ENCODE measurements at places on chromosomes 1 and 21.

DNA sequence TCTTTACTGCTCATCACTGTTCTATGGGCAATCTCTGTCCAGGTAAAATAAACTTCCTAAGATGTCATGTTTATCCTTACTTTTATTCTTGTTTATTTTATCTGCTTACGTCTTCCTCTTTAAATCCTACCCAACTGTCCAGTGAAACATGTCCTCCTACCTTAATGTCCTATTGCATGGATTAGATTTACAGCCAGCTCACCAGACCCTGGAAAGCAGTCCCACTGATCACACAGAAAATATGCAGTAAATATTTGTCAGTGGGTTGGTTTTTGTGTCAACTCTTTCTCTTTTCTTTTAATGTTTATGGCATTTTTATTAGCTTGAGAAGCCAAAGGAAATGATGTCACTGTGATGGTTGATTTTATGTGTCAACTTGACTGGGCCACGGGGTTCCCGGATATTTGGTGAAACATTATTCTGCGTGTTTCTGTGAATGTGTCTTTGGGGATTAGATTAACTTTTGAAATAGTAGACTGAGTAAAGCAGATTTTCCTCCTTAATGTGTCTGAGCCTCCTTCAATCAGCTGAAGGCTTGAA is 258.3 kb downstream of the SRGAP2C start:
- no peak for DNase-seq

- no peak for DNase-seq
These were observed 22.1 kb downstream of the AIM2 start for GRCh38 chr1:159054427-159054826.

DNA sequence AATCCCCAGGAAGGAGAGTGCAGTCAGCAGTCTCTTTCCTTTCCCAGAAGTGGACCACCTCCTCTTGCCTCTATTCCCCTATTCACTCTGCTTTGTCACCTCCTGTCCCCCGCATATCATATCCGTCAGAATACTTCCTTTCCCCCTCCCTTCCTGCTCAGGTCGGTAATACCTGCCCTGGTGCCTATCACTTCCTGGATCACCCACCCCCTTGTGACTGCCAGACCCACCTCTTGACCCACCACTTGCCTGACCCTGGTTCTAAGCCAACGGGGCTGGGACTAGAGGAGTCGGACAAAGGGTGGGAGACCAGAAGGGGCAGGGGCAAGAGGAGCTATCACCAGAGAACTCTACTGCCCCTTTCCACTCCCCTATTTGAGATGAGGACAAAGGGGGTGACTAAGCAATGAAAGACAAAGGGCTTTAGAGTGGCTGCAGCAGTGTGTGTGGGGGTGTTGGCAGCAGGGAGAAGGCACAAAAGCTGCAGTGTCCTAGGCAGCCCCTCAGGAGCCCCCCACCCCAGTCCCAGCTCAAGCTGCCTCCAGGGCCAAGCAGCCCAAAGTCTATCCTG is 1.7 kb upstream of the ADAMTS4 start:
- DNase-seq: no peak

- DNase-seq: no peak
These were observed 102.6 kb upstream of the TNR start for GRCh38 chr1:175845985-175846384.

DNA sequence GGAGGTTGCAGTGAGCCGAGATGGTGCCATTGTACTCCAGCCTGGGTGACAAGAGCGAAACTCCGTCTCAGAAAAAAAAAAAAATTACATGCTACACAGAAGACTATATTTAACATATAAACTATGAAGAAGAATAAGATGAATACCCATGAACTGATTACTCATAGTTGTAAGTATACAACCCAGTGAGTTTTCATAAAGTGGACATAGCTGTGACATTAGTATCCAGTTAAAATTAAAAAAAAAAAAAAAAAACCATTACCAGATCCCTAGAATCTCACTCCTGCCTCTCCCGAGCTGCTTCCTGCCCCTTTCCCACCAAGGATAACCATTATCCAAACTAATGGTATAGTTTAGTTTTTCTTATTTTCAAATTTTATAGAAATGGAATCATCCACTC is 37.4 kb downstream of the UBE4B start:
- DNase-seq: no peak

- no peak for DNase-seq
These were observed 1.5 kb downstream of the GALNT2 start for GRCh38 chr1:230068621-230068873.

DNA sequence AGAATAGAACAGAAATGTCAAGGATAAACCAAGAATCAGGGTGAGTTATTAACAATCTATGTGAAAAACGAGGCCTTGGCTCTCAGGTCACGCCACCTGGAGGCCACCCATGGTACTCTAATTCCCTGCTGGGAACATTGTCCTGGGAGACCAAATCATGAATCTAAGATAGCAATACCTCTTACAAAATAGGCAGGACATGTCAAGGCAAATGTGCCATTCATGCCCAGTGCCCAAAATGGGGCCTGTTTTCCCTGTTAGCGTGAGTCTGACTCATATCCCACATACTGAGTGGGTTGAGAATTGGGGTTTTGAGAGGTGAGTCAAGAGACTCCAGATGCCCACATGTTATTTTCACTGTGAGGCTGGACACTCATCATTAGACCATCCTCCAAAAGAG is 380.8 kb downstream of the HHIPL2 start:
- DNase-seq: no peak

DNA sequence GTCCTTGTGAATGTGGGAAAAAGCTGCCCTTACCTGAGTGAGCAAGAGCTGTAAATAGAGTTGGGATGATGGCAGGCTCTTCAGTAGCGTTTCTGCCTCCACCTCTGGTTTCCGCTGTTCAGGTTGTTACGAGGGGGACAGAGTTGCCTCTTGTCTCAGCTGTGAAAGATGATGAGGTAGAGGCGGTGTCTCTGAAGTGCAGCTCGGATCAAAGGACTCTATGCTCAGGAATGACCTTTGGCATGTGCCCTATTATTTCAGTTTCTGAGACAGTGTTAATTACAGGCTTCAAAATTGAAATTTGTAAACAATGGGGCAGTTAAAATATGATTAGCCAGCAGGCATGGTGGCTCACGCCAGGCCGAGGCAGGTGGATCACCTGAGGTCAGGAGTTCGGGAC is 70.3 kb downstream of the VPS26C start:
- DNase-seq: no peak

DNA sequence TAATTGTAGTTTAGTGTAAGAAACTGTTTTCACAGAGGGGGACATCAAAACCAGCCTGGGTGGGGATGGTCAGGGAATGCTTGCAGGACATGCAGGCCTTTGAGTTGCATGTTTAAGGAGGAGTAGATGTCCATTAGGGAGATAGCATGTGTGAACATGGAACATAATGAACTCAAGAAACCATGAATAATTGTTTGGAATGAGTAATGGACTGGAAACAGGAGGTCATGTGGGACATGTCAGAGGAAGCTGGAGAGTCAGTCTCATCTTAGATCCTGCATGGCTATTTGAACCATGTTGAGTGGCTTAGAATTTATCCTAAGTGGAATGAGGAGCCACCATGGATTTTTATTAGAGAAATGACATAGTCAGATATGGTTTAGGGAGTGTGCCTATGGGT is 86.4 kb downstream of the RPE65 start:
- DNase-seq: no peak

DNA sequence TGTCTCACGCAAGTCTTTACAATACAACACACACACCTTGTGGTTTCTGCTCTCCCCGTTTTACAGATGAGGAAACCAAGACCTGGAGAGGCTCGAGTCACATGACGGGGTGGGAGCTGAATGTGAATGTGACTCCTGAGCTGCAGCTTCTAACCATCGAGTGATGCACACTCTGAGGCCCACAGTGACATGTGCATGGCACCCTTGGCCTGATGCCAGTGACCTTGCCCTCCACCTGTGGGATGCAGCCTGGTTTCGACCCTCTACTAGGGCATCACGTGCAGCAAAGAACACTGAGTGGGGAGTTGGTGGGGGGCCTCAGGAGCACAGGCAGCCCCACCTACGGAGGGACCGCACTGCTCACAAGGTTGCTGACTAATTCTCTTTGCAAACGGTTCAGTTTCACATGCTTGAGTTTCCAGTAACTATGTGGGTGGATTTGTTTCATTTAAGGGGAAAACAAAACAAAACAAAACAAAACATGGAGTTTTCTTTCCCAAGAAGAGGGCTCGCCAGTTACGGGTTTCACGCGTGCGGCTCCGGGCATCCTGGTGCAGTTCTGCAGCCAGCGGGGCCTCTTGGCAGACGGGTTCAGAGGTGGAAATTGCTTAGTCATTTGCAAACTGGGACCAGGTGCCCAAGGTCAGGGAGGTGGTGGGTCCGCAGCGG is 22.9 kb downstream of the SPSB1 start:
- no peak for DNase-seq

DNA sequence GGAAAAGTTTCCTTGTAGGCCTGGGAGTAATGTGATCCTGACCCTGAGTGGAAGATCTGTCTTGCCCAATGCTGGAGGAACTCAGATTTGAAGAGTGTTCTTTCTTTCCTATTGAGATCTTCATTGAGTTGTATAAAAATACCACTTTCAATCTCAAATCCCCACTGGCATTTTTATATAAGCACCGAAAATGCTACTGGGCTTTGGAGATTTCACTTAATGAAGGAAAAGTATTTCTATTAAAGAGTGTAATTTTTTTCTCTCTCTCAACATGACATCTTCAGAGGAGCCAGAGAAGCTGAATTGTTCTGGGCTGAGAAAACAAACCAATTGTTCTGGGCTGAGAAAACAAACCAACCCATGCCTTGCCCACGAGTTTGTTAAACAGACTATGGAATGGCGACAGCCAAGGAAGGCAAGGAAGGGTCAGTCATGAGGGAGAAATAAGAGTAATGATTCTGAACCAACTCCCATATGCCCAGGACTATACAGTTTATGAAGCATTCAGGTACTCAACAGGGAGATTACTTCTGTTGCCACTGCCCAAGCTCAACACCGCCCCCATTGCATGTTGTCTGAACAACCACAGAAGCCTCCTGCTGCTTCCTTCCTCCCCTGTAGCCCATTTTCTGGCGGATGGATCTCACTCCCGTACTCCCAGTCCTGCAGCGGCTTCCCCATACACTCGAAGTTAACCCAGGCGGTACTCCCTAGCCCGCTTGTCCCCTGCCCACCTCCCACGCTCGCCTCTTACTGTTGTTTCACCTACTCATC is 103.2 kb downstream of the BEND5 start:
- DNase-seq: no peak

GRCh38 chr1:64072089-64072793 is 131.2 kb upstream of the UBE2U start:
- DNase-seq: no peak

DNA sequence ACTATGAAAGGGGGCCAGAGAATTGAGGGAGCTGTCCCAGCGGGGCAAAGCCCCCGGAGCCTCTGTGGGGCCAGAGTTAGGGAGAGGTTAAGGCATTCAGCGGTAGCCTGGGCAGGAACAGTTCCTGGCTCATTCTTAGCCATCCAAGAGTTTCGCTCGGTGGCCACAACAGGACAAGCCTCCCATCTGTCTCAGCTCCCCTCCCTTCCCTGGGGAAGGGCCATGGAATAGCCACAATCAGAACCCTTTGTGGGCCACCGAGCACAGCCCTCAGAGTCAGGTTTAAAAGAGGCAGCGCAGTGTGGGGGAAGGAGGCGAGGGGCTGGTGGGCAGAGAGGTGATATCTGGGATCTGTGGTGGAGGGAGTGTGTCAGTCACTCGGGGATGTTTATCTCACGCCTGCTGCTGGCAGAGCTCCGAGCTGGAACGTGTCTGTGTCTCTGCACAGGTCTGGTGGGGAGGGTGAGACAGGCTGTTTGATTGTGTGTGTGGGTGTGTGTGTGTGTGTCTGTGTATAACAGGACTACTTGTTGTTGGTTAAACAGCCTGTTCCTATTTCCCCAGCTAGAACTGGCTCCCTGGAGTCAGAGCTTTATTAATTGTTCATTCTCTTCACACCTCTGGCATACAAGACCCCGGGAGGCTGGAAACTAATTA is 49.6 kb upstream of the GOLT1A start:
- DNase-seq: no peak

All from effector CD8-positive, alpha-beta T cell (primary cell).